Effector CD4-positive, alpha-beta T cell (primary cell): ENCODE measurements at places on chromosomes 11 and 22.

DNA sequence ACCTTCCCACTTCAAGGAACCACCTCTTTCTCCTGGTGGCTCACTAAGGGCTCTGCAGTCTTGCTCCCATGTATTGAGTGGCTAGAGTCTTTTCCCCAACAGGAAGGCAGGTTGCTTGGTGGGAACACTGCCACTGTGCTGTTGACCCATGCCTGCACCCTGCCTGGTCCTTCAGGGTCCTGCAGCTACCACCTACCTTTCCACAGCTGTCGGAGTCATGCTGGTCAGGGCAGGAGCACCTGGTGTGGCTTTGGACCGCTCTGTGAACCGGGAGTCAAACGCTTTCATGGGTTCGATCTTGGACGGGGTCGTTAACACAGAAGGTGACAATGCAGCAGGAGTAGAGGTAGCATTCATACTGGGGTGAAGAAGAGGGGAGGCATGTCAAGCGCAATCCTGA lies 56.1 kb downstream of the HIRA start:
- no peak for DNase-seq

DNA sequence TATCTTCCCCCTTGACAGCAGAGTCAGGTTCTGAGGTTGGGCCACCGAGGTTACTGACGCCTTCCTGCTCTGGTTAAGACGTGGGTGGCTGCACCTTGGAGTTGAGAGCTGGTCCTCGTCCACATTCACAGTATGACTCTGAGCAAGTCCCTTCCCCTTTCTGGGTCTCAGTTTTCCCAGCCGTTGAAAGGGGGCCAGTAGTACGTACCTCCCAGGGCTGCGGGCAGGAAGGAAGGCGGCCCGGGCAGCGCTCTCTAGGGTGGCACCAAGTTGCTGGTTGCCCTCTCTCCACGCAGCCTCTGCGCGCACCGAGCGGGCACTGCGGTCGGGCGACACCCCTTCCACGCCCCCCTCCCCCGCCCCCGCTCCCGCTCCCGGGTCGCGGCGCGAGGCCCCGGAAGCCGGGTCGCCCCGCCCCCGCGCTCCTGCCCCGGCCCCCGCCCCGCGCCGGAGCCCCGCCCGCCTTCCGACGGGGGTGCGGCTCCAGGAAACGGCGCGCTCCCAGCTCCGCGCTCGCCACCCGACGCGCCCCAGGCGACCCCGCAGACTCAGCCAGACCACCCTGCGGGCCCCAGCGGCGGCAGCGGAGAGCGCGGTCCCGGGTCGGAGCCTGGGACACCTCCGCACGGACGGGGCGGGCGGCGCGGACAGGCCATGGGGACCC lies at the start of gene EHBP1L1:
Gene EHBP1L1, plus strand, starts transcription at position 486 of the 664 bp plus-strand sequence. CDS start 250 bp downstream, outside the sequence.
- peak; percentile 74 for DNase-seq

- no peak for DNase-seq
Measured at GRCh38 chr11:44622721-44623258, 57.3 kb downstream of the CD82 start.

- no peak for DNase-seq
Measured at GRCh38 chr11:65125197-65126056, 3.3 kb downstream of the MRPL49 start.

DNA sequence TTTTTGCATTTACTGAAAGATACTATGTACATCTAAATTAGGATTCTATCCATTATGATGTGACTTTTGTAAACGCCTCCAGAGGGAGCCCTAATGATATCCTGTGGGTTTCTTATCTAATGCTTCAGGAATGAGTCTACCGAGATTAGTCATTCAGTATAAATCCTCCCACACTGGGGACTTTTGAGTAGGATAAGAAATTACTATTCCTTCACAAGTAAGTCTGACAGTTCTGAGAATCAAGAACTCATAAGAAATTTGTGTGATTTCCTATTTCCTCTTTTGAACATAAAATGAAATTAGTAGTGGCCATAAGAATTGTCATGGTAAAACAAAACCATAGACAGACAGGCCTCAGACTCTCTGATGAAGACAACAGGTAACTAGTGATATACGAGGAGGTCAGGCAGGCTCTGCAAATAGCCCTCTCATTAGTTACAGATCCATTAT lies 10.0 kb upstream of the OR5M1 start:
- DNase-seq: no peak

DNA sequence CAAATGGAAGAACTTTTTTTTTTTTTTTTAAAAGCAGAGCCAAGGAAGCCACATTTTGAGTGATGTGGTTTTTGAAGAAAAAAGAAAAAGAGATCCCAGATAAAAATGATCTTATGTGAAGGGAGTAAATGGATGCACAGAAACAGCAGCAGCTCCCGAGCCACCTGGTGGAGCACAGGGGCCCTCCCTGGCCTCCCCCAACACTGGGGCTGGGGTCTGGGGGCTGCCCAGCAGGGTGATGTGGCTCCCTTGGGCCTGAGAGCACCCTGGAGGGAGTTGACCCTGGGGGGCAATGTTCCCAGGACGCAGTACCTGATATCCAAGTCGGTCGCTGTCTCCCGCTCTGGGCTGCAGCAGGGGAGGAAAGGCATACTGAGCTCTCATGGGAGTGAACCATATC lies 26.5 kb upstream of the KCNJ11 start:
- no peak for DNase-seq

DNA sequence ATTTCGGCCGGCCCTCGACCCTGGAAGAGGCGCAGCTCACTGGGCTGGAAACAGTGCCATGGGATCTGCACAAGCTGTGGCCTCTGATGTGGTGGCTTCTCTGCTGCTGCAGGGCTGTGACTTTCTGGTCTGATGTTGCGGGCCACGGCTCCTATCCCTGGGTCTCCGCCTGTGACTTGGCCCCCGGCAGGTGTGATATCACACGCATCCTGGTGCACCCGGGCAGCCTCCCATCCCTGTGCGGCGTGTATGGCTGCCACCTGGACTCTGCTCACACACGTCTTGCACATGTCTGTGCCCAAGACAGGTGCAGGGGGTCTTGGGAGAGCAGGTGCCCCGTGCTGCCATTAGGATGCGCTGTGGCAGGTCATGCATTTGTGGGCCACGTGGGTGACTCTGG lies 31.1 kb downstream of the GRAMD4 start:
- no peak for DNase-seq

DNA sequence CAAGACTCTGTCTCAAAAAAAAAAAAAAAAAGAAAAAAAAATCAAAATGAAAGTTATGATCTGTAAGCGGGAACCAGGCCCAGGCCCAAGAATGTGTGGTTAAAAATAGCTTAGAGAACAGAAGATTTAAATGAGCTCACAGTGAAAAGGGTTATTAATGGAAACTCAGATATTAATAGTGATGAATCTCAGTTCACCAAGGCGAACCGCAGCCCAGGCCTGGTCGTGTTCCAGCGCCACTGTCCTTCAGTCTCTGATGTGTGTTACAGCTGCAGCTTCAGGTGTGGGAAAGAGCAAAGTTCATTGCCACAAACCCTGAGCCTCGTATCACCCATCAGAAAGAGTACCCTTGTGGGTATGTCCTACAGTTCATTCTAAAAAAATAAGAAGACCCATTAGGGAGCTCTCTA lies 107.1 kb downstream of the GAB2 start:
- no peak for DNase-seq

DNA sequence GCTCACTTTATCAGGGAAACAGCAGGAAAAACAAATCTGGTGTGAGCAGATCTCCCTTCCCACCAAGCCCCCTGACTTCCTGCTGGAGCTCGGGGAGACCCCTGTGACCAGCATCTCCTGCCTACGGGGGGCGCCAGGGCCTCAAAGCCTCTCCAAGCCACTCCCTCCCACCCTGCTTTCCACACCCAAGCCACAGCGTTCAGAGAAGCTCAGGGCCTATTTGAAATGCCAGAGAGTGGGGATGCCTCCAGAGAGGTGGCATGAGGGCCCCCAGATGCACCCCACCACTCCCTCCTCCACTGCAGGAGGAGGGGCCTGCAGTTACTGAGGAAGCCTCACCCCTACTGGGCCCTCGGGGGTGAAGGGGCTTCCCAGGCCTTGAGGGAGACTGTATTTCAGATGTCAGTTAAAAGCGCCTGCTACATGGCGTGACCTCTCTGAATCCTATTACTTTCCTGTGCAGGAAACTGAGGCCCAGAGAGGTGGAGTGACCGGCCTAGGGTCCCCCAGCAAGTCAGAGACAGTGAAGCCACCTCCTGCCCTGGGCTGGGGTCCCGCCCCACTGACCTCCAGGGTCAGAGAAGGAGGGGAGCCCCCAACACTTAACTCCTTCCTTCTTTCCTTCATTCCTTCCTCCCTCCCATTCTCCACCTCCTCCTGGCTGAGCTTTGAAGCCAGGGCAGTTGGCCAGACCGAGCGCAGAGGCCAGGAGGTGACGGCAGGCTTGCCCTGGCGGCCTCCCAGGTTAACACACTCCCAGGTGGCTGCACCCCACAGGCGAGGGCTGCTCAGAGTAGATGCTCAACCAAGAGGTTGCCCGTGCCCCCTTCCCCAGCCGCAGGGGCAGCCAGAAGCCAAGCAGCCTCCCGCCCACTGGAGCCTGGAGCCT lies 6.0 kb upstream of the CDKN1C start:
- DNase-seq: no peak

GRCh38 chr22:49382451-49382735 lies 445.3 kb downstream of the BRD1 start:
- no peak for DNase-seq

GRCh38 chr11:15471048-15471894 lies 356.5 kb downstream of the INSC start:
- DNase-seq: no peak

DNA sequence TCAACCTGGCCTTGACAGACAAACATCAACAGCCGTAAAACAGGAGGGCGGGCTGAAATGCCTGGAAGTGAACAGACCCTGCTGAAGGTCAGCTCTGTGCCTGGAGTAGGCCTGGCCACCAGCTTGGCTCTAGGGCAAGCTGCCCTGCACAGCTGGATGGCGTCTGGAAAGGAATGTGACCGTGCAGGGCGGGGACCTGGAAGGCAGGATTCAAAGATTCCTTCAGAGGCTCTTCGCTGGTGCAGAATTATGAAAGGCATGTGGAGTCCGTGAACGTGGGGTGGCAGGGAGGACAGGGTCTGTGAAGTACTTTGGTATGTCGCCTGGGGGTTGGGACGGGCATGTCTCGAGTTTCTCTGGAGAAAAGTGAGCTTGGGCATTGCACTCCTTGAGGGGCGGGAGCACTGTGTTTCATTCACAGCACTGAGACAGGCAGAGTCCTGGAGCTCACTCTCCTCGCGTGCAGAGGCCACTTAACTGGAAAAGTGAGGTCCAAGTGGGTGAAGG lies 1.5 kb downstream of the EHD1 start:
- no peak for DNase-seq

DNA sequence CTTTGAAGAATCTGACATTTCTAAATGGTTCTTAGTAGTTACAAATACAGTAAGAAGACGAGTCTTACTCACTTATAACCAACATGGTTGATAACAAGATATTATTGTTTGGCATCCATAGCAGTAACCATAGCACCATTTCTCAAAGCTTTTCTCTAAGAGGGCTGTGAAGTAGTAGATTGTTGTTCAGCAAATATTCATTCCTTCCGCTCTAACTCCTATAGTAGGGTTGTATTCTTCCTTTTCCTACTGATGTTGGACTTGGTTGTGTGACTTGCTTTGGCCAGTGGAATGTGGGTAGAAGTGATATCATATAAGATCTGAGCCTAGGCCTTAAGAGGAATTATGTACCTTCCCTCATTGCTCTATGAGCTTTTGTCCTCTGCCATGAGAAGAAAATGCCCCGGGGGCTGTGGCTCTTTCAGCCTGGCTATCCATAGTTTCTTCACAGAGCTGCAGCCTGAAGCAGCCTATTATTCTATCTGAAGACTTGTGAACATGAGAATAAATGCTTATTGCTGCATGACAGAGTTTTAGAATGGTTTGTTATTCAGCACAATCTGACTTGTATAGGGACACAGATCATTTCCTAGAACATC lies 28.9 kb upstream of the ZBED5 start:
- DNase-seq: no peak

DNA sequence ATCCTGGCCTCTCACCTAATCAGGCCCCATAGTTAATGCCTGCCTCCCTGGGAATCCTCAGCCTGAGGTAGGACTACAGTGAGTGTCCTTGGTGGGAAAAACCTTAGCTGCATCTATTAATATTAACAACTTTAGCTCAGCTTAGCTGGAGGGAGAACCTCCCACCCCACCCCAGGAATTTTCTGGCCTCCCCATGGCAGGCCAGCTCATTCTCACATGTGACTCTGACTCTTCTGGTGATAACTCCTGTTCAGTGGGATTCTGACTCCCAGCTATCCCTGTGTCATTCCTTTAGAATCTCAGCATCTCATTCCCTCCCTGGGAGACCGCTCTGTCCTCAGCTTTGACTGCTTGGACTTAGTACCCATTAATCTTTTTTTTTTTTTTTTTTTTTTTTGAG lies 14.5 kb downstream of the ART5 start:
- no peak for DNase-seq

DNA sequence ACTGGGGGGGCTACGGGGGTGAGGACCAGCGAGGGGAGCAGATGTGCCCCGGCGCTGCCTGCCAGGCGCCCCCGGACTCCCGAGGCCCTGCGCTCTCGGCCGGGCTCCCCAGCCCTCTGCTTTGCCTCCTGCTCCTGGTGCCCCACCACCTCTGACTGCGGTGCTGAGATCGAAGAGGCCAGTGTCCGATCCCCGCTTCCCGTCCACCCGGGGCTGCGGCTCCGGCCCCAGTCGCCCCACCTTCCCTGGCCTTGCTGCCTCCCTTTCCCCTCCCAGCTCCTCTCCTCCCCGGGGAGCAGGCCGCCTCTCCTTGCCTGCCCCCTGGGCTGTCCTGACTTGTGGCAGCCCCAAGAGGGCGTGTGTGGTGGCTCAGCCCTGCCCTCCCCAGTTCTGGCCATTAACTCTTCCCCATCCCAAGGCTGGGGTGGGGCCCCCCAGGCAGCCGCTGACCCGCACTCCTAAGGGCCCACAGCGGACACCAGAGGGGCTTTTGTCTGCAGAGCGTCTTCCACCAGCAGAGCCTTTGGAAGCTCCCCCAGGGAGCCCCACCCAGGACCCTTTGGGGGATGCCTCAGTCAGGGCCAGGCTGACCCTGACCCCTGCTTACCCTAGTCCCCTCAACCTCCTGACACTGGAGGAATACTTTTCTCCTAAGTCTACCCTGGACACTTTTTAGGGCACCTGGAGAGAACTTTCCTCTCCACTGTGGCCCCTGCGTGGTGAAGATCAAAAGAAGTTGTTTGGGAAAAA lies 16.6 kb downstream of the RTN4RL2 start:
- DNase-seq: no peak

DNA sequence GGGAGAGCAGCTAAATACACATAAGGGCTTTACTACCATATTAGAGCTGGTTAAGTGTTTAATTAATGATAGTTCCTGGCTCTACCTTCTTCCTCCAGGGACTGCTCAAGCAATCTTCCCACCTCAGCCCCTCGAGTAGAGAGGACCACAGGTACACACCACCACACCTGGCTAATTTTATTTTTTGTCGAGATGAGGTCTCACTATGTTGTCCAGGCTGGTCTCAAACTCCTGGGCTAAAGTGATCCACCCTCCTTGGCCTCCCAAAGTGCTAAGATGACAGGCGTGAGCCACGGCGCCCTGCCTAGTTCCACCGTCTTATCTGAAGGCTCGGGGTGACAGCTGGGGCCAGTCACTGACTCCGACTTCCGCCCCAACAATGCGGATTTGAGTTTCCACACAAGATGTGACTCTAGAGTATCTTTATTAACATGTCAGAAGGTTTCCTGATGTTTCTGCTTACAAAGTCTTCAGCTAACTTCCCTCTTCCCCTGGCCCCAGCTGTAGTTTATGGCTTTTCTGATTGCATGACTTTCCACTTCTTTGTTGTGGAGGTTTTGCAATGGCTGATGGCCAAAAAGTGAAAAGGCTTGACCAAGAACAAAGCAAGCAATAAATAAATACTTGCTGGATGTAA lies 16.8 kb downstream of the TPST2 start:
- no peak for DNase-seq

GRCh38 chr11:78996007-78996406 lies 421.3 kb upstream of the NARS2 start:
- DNase-seq: no peak

GRCh38 chr22:21030621-21031544 lies 1.5 kb downstream of the SLC7A4 start:
- no peak for DNase-seq
